ENCODE measurements at places on chromosomes 16 and 17.
A peak's percentile ranks its signal among the peaks of the same experiment; 100 is the strongest.

DNA sequence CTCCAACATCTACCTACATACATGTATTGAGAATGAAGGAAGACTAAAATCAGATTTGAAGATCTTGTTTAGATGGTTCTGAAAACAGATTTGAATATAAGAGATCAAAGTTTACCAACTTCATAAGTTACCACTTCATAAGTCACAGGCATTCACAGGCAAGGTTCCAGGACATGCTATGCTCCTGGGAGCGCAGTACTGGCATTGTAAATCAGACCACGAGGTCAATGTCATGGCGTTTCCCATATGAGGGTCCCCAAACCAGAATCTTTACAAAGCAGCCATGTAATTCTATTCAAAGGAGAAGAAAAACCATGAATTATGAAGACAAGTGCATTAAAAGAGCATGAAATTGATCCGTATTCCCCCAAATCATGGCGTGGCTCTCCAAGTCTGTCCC lies 3.0 kb downstream of the CDH11 start:
- no peak for DNase-seq

GRCh38 chr17:34363183-34363661 lies at the start of gene CCL1:
Gene CCL1, minus strand, starts transcription at chr17:34363233. Its CDS starts 72 bp downstream, at chr17:34363161.
- no peak for DNase-seq

- no peak for DNase-seq
Measured at GRCh38 chr16:75514296-75514695, 19.1 kb upstream of the CHST6 start.

- no peak for DNase-seq
Measured at GRCh38 chr16:74825941-74826340, 51.3 kb upstream of the FA2H start.

- DNase-seq = no peak
Measured at GRCh38 chr17:34850023-34850422, 111.2 kb downstream of the CCT6B start.

- no peak for DNase-seq
Measured at GRCh38 chr17:41724476-41725050, 9.9 kb downstream of the HAP1 start.

DNA sequence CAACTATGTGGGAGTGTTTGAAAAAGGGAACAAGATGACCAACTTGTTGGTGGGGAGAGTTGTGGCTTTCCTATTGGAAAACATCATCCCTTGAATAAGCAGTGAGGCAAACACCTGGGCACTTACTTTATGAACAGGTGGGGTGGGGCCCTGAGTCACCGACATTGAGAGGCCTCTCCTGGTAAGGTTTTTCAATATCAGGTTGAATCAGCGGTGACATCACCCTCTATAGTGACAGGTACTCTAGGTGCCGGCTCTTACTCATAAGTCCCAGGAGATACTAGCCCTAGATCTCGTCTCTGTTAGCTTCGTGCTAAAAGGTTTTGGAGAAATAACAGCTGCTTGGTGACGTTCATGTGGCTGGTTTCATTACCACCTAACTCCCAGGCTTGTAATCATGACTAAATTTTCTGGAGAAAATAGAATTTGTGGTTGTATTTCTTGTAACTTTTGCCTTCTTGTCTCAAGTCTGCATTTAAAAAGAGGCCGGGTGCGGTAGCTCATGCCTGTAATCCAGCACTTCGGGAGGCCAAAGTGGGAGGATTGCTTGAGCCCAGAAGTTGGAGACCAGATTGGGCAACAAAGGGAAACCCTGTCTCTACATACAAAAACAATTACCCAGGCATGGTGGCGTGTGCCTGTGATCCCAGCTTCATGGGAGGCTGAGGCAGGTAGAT lies 19.3 kb downstream of the CDH1 start:
- peak; percentile 86 for DNase-seq
